Lower lobe of right lung (tissue), 2 donors: ENCODE measurements at places on chromosomes 3 and 15. TPM values are rescaled to one million over a fixed set of nuclear protein-coding genes. Genes with fewer than 3 reads are reported as not detected.

SKOR1 gene
- total RNA-seq = 0.41 TPM

CTXN2 gene
- total RNA-seq = not detected

ATP8B4 gene
- total RNA-seq = 9.0 TPM

MYEF2 gene
- total RNA-seq = 18.8 TPM

PGBD4 gene
- 1.5 TPM for total RNA-seq

ANKRD63 gene
- total RNA-seq = not detected

KCNMB2 gene
- 0.56 TPM for total RNA-seq

ADAMTSL3 gene
- total RNA-seq = 26.4 TPM

RNF123 gene
- 42.9 TPM for total RNA-seq

PLSCR2 gene
- 0.86 TPM for total RNA-seq

MED12L gene
- total RNA-seq = 0.44 TPM

LIPC gene
- 1.0 TPM for total RNA-seq

PLXNB1 gene
- total RNA-seq = 94.3 TPM

OR5K2 gene
- total RNA-seq = not detected

KAT2B gene
- 41.4 TPM for total RNA-seq

TMC3 gene
- not detected for total RNA-seq

CRYGS gene
- 4.0 TPM for total RNA-seq

GP5 gene
- total RNA-seq = 0.38 TPM

SLC28A2 gene
- total RNA-seq = 0.21 TPM

HDDC3 gene
- 16.0 TPM for total RNA-seq

ATP13A5 gene
- total RNA-seq = 2.0 TPM

PTH1R gene
- total RNA-seq = 14.5 TPM

FGD5 gene
- total RNA-seq = 85.0 TPM

STARD5 gene
- total RNA-seq = 5.2 TPM

HMG20A gene
- total RNA-seq = 40.9 TPM

EPHA6 gene
- 0.53 TPM for total RNA-seq

C3orf20 gene
- total RNA-seq = not detected

NLGN1 gene
- 3.9 TPM for total RNA-seq

DNASE1L3 gene
- 12.0 TPM for total RNA-seq

EMC7 gene
- 63.1 TPM for total RNA-seq

BSN gene
- total RNA-seq = 0.35 TPM

ARPP19 gene
- total RNA-seq = 150 TPM

CLCN2 gene
- total RNA-seq = 4.4 TPM

CFAP161 gene
- total RNA-seq = 7.4 TPM

GOLGA8J gene
- 0.59 TPM for total RNA-seq

GUCA1C gene
- total RNA-seq = not detected

CFAP20DC gene
- 0.71 TPM for total RNA-seq

B3GNT5 gene
- 30.8 TPM for total RNA-seq

SMAD6 gene
- 159 TPM for total RNA-seq

GPR27 gene
- 2.6 TPM for total RNA-seq

UROC1 gene
- not detected for total RNA-seq

C3orf33 gene
- total RNA-seq = 3.6 TPM

GOLGA8Q gene
- total RNA-seq = not detected

BTLA gene
- 0.86 TPM for total RNA-seq

SGO1 gene
- 0.71 TPM for total RNA-seq

IQCF5 gene
- not detected for total RNA-seq

SNUPN gene
- 21.7 TPM for total RNA-seq

ALDH1L1 gene
- 2.8 TPM for total RNA-seq
